Pancreas (tissue), 10 donors: ENCODE measurements at places on chromosomes 1 and 21. TPM values are rescaled to one million over a fixed set of nuclear protein-coding genes. Genes with fewer than 3 reads are reported as not detected.

GRCh38 chr1:53258216-53258615, 19.9 kb upstream of the MAGOH start:
- no peak for DNase-seq

Gene ADGRL2
- total RNA-seq = 9.2 TPM

Gene TTLL7
- 18.2 TPM for total RNA-seq

DNA sequence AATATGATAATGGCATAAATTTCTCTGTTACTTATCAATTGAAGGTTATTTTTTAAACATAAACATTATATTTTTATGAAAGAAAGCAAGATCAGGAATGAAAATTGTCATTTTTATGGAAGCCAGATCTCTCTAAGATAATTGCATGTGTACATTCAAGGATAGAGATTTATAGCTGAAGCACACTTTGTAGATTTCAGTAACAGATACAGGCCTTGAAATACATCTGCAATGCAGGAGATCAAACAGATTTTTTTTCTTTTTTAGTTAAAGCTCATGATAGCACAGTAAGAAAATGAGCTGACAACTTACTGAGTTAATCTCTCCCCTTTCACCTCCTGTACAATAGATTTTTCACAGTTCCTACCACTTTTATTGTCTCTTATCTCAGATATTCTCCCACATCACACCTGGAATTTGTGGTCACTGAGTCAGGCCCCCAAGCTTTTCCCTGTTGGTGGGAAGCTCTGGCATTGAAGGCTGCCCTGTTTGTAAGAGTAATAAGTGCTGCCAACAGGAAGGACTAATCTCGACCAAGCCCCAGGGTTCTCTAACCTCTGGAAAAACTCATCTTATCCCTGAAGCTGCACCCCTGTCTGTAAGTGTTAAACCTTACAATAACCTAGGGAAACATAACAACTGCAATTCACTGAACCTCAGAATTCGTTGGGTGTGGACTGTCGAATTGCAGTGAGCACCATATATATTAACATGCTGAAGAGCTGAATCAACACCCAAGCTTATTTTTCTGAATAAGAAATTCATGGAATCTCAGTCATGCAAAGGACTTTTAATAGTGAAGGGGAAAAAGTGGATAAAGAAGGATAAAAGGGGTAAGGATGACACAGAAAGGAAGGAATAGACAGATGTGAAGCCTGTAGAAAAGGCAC, 599.0 kb downstream of the LMO4 start:
- DNase-seq = no peak

Gene PLPP3
- 22.6 TPM for total RNA-seq

Gene LSS
- total RNA-seq = 24.3 TPM
